ENCODE measurements at places on chromosomes 3 and 15. TPM values are rescaled to one million over a fixed set of nuclear protein-coding genes. Genes with fewer than 3 reads are reported as not detected.

SLC2A2 gene
- total RNA-seq, result not detected

DNA sequence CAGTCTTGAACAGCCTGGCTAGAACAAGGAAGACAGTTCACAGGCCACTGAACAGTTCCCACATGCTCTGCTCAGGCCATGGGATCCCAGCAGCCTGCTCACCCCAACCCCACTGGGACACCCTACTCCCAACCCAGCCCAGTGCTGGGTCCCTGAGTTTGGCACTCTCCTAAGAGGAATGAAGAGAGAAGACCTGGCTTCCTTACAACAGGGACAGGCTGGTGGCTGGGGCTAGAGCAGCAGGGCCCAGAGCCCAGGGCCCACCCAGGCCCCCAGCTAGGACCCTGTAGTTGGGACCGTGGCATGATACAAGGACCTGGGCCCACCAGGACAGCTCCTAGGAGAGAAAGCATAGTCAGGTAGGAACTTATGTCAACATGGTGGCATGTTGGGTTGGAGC lies 43.4 kb downstream of the SEMA3G start:
- no peaks in the 10 kb centered on the region for H3K36me3 ChIP-seq
- no peak overlapping the region for H3K4me3 ChIP-seq
- no peak overlapping the region for H3K27ac ChIP-seq
- DNase-seq, result no peak
- H3K27me3 ChIP-seq, result no peaks in the 10 kb centered on the region
- no peaks in the 10 kb centered on the region for H3K4me1 ChIP-seq

DNA sequence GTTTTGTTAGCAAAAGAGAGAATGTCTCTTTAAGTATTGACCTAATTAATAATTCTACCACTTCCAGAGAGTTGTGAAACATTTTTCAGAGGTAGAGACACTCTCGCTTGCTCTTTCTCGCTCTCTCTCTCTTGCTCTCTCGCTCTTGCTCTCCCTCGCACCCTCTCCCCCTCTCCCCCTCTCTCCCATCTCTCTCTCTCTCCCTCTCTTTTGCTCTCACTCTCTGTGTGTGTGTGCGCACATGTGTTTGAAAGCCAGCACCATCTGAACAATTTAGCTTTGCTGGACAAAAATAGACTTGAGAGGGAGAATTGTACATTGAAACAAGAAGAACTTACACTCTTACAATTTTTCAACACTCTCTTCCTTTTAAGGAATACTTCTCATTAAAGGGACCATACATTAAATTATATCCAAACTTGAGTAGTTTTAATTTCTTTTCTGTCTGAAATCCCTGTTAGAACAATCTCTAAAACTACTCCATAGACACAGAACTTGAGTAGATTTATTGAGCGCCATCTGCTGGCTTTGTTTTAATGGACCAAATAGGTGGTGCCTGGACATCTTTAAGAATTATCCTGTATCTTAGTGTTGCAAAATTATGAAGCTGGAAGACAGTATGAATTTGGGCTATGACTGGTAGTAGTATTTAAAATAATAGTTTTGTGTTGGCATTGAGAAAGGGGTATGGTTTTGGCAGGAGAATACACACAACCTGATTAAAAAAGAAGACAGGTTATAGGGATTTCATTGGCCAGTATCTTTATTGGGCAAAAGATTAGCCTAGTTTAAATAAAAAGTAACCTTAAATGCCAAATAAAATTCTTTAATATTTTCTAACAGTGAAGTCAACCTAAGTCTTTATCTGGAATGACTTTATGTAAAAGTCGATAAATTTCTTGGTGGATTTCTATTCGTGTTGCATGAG lies 124.6 kb downstream of the AKAP13 start:
- no peak overlapping the region for H3K4me3 ChIP-seq
- H3K27me3 ChIP-seq, result no peaks in the 10 kb centered on the region
- peaks cover 18% of the 10 kb centered on the region for H3K4me1 ChIP-seq
- DNase-seq, result peak; percentile 66
- no peaks in the 10 kb centered on the region for H3K36me3 ChIP-seq

DNA sequence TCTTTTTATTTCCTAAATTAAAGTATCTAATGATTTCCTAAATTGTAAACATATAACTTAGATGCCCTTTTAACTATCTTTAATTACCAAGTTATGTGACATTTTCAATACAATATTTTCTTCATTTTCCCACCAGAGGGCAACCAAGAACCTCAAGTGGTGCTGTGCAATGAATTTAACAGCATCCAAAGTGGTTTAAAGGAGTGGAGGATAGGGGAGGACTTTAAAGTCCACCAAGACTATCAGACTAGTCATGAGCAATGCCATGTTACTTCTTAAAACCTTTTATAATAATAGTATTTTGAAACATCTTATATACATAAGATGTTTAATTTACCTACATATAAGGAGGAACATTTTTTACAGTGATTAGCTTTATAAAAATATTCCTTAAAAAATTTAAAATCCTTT lies 74.4 kb downstream of the DLG1 start:
- no peak overlapping the region for H3K4me3 ChIP-seq
- H3K27me3 ChIP-seq, result no peaks in the 10 kb centered on the region
- H3K36me3 ChIP-seq, result no peaks in the 10 kb centered on the region
- DNase-seq, result peak; percentile 71
- no peak overlapping the region for H3K27ac ChIP-seq

GRCh38 chr15:26073430-26074333 lies 210.6 kb upstream of the ATP10A start:
- H3K27me3 ChIP-seq, result no peaks in the 10 kb centered on the region
- H3K4me3 ChIP-seq, result no peak overlapping the region
- no peak for DNase-seq
- H3K4me1 ChIP-seq, result peaks cover 20% of the 10 kb centered on the region
- no peaks in the 10 kb centered on the region for H3K36me3 ChIP-seq
- no peak overlapping the region for H3K27ac ChIP-seq
